Activated naive CD8-positive, alpha-beta T cell treated with anti-CD3 and anti-CD28 coated beads for 36 hours (primary cell): ENCODE measurements at places on chromosomes 12 and 14.
A peak's percentile ranks its signal among the peaks of the same experiment; 100 is the strongest.

- no peaks in the 10 kb centered on the region for H3K36me3 ChIP-seq
- H3K27me3 ChIP-seq, result peaks cover 9% of the 10 kb centered on the region
- no peaks in the 10 kb centered on the region for H3K4me1 ChIP-seq
- no peak for DNase-seq
Observed at GRCh38 chr14:53011053-53011462, 60.2 kb upstream of the FERMT2 start.

GRCh38 chr12:68158432-68158831 lies 1.1 kb downstream of the IFNG start:
- H3K27me3 ChIP-seq, result no peaks in the 10 kb centered on the region
- peak overlapping the region; percentile 44 for H3K27ac ChIP-seq
- H3K4me3 ChIP-seq, result peak overlapping the region; percentile 27
- DNase-seq, result no peak
- peaks cover 21% of the 10 kb centered on the region for H3K36me3 ChIP-seq
- H3K4me1 ChIP-seq, result peaks cover 47% of the 10 kb centered on the region

- H3K4me1 ChIP-seq, result peaks cover 7% of the 10 kb centered on the region
- H3K4me3 ChIP-seq, result no peak overlapping the region
- peaks cover 5% of the 10 kb centered on the region for H3K36me3 ChIP-seq
- no peak for DNase-seq
Observed at GRCh38 chr14:54652188-54652587, 85.3 kb downstream of the SAMD4A start.

DNA sequence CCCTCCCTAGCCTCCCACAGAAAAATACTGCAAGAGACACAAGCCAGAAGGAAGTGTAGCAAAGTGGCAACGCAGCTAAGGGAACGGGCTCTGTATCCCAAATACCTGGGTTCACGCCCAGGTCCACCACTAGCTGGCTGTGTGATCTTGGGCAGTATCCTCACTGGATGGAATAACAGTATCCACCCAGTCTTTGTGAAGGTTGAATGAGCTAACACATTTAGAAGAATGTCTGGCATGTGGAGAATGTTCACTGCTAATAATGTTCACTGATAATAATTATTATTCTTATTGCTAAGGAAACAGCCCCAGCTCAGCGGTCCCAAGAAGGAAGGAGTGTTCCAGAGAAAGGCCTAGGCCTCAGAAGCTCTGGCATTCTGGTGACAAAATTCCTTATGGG lies 70.9 kb downstream of the VWF start:
- no peak overlapping the region for H3K27ac ChIP-seq

DNA sequence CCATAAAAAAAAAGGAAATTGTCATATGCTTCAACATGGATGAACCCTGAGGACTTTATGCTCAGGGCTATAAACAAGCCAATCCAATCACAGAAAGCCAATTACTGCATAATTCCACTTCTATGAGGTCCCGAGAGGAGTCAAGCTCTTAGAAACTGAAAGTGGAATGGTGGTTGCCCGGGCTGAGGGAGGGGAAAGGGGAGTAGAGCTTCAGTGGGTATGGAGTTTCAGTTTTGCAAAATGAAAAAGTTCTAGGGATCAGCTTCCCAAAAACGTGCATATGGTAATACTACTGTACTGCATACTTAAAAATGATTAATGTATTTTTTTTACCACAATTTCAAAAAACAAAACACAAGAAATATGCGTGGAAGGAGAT lies 52.0 kb downstream of the RNF34 start:
- no peaks in the 10 kb centered on the region for H3K27me3 ChIP-seq
- peaks cover 11% of the 10 kb centered on the region for H3K36me3 ChIP-seq
- H3K4me1 ChIP-seq, result peaks cover 18% of the 10 kb centered on the region
- H3K4me3 ChIP-seq, result no peak overlapping the region
- DNase-seq, result peak; percentile 22
- H3K27ac ChIP-seq, result peak overlapping the region; percentile 54
